ENCODE measurements at places on chromosomes 6 and 20.

DNA sequence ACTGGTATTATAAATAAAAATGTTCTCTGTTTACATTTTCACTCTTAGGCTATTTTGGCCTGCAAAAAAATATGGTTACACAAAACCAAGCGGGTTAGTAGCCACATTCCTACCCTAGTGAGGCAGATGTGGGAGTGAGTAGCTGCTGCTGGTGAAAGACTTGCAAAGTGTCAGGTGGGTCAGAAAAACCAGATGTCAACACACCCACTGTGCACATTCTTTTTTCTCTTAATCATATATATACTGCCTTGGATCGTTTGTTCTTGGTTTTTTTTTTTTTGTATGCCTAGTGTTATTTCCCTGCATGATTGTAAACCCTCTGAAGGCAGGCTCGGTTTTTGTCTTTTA, 68.0 kb upstream of the TFB1M start:
- no peak for DNase-seq

DNA sequence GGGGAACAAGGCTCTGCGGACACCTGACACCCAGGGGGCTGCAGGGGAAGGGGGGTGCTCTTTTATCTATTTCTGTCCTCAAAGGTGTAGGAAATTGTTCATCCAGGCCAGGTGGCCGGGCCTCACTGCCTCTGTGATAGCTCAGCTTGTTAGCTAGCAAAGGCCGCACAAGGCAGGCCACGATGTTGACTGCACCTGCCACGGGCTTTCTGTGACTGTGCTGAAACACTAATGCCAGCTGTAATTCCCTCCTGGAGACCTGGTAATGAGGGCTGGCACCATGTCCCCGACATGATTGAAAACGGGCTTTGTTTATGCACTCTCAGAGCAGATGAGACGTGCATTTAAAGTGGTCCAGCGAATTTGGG, 61.4 kb upstream of the APCDD1L start:
- DNase-seq = no peak

GRCh38 chr20:5845681-5846615, 95.7 kb downstream of the SHLD1 start:
- DNase-seq = peak; percentile 49

- peak; percentile 6 for DNase-seq
Observed at GRCh38 chr6:133730881-133731280, 158.0 kb upstream of the TCF21 start.

- no peak for DNase-seq
Observed at GRCh38 chr20:45685896-45686295, 15.9 kb upstream of the WFDC11 start.

GRCh38 chr6:30396833-30397479, 52.0 kb downstream of the RPP21 start:
- peak; percentile 82 for DNase-seq

GRCh38 chr20:4765681-4766080, 44.0 kb downstream of the PRND start:
- no peak for DNase-seq

GRCh38 chr6:5250911-5251310, 9.8 kb downstream of the LYRM4 start:
- DNase-seq = no peak

DNA sequence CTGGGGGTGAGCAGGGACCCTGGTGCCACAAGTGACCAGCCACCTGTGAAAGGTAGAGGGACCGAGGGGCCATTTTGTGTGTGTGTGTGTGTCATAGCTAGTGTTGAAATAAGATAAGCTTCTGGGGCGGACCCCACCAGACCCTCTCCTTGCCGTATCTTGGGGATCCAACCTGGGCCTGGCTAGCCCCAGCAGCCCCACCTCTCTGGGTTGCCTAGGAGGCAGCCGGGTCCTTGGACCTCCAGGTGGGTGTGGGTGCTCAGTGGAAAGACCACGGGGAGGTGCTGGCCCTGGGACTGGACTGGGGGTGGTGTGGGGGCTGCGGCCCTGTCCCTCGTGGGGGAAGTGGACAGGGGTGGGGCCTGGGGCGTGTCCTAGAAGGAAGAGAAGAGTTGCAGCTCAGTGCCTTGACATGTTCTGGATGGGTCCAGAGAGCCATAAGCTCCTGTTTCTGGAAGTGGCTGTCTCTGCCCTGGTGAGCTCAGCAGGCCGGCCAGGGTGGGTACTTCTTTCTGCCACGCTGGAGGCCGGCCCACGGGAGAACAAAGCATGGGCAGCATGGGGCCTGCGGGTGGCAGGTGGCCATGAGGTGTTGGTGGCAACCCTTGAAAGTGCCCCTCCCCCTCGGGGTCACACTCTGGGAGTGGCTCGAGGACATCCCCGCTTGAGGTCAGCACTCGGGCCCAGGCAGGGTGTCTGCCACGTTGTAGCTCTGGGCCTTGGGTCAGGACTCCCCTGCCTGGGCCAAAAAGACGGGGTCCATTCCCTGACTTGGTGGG, 8.4 kb downstream of the RBBP8NL start:
- DNase-seq = no peak
